Stimulated activated CD4-positive, alpha-beta T cell treated with anti-CD3 and anti-CD28 coated beads, Interleukin-1b, Interleukin-23, amount 100 ng/mL, for 48 hours (primary cell): ENCODE measurements at places on chromosomes 3 and 15.

- DNase-seq: no peak
These were observed 57.4 kb upstream of the IQSEC1 start for GRCh38 chr3:13130464-13131193.

DNA sequence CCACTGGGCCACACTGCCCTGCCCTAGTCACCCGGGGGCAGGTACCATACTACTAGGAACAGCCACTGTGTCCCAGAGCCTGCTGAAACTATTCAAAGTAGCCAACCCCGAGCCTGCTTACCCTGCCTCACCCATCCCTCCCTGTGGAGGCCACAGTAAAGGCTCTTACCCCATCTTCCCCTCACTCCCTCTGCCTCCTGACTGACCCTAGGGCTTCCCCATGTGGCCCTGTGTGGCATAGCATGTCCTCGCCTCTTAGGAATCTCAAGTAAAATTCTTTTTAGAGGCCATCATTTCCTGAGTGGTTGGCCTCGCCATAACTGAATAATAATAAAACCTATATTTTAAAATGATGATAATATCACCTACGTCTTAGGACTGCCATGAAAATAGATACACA is 112.2 kb upstream of the SLC6A11 start:
- no peak for DNase-seq

DNA sequence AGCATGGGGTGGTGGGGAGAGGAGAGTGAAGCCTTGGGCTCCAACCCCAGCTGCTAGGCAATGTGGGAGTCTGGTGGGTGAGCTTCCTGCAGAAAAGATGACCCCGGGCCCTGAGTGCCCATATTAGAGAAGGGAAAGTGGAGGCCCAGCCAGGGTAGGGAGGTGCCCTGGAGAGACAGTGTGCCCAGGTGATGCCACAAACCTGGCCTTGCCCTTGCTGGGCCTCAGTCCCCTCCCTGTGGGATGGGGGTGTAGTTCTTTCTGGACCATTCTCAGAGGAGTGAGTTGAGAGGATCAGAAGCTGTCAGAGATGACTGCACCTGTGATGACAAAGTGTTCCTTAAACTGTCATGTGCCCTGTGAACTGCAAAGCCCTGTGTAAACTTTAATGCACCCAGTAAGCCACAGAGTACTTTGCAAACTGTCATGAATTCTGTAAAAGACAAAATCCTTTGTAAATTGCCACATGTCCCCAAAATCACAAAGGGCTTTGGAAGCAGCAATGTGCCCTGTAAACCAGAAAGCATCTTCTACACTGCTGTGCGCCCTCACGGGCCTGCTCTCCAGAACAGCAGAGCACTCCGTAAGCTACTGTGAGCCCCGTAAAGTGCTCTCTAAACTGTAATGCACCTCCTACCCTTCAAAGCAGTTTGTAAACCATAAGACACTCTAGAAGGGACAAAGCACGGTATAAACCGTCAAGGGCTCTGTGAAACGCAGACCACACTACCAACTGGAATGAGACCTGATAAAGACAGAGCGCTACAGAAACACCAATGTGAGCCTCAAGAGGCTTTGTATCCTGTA is 51.3 kb upstream of the FGD5 start:
- no peak for DNase-seq

GRCh38 chr3:158509891-158510290 is 61.1 kb upstream of the MLF1 start:
- DNase-seq: no peak

DNA sequence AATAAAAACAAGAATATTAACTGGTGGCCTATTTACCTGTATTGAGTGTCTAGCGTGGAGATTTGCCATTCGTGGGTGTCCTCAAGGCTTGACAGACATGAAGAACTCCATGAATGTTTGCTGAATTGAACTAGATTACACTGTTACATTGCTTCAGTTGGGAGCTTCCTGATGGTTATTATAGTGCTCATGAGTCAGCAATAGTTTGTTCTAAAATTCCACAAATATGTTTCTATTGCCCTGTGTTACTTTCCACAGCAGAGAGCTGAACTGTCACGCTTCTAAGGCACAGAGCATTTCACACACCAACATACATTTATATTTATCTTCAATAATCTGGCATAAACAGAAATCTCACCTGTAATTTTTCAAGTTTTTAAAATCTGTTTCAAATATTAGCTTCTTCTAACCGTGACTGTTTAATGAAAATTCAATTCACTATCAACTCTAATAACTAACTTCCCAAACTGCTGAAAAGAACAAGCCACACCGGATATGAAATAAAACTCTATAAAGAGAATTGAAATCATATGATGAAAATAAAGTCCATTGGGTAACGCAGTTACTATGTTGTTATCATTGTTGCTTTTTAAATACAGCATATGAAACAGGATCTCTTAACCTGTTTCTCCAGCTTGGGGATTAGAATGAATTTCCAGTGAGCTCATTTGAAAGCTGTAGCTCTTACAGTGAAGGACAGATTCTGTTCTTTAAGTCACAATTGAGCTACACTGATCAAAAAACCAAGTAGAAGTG is 61.2 kb upstream of the MCF2L2 start:
- no peak for DNase-seq

- DNase-seq: no peak
These were observed 137.0 kb downstream of the TMCO5A start for GRCh38 chr15:38071211-38071972.

DNA sequence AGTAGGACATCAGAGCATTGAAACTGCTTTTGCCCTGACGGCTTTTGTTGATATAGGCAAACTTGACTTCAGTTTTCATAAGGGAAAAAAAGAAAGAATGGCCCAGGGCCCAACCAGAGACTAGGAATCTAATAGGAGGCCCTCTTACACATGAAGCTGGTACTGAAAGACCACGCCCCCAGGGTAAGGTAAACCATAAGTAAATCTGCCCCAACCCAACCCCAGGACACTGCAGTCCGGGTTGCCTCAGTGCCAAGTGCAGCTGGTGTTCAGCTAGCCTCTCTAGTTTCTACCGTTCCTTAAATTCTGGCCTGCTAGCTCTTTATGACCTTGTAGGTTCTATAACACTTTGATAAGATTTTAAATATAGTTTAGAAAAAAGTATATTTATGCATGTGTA is 136.7 kb downstream of the AQP9 start:
- no peak for DNase-seq

GRCh38 chr15:95265419-95265997 is 1034.1 kb downstream of the MCTP2 start:
- no peak for DNase-seq

- DNase-seq: no peak
These were observed 413.7 kb downstream of the PDCD6IP start for GRCh38 chr3:34212175-34212574.

- DNase-seq: no peak
These were observed 129.9 kb downstream of the ROBO2 start for GRCh38 chr3:77169823-77170222.

GRCh38 chr3:190862209-190863118 is at the start of gene GMNC:
Gene GMNC, minus strand, starts transcription at chr3:190862694. Its CDS starts 79 bp downstream, at chr3:190862615.
- peak; percentile 52 for DNase-seq

DNA sequence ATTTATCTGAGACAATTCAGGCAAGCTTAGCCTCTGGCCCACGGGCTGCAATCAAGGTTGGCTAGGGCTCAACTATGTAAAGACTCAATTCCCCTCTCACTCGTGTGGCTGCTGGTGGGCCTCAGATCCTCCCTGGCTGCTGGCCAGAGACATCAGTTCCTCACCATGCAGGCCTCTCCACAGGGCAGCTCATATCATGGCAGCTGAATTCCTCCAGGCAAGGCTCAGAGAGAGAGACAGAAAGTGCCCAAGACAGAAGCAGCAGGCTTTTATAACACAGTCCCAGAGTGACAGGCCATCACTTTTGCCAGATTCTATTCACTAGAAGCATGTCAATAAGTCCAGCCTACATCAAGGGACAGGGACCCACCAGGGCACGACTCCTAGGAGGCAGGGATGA is 63.2 kb downstream of the XXYLT1 start:
- DNase-seq: no peak

DNA sequence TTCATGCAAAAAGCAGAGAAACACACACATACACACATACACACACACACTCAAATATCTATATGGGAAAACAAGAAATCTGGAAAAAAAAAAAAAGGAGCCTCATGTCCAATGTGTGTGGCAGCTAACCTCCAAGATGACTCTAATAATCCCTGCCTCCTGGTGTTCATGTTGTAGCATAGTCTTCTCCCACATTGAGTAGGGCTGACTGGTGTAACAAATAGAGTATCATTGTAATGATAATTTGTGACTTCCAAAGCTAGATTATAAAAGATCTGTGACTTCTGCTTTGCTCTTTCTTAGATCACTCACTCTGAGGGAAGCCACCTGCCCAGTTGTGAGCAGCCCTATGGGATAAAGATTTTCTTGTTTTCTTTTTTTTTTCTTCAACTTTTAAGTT is 130.9 kb upstream of the TNIK start:
- DNase-seq: no peak

DNA sequence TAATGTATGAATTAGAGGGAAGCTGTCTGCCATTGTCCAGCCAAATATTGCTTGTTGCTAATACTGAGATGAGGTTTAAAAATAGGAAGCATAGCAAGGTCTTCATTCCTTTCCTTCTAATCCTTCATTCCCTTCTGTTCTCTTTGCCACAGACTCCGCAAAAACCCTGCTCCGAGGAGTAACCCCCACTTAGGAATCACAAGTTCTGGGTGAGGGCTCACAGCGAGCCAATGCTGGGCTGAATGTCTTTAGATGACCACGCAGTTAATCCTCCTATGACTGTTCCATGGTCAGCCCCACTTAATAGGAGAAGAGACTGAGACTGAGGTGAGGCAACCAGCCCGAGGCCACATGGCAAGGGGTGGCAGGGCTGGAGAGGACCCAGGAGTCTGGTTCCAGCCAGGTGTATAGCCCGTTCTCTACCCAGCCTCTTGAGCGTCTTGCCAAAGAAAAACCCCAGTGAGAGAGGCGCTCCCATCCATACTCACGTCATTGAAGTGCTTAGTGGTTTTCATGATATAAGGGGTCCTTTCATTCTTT is 44.9 kb upstream of the CTSH start:
- no peak for DNase-seq

DNA sequence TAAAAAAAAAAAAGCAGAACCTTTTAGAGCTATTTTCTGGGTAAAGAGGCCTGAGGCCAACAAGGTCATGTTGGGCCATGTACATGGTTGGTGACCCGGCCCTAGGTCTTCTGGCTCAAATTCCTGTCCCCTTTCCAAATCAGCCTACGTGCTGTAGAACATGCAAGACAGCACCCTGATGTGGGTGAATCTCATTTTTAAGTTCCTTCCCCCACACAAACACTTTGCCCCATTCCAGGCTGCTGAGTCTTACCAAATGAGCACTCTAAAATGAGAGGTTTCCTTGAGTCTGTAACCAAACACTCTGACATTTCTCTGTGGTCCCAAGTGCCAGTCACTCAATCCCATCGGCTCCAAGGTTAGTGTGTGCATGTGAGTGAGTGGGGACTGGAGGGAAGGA is 9.4 kb downstream of the BCL6 start:
- no peak for DNase-seq

DNA sequence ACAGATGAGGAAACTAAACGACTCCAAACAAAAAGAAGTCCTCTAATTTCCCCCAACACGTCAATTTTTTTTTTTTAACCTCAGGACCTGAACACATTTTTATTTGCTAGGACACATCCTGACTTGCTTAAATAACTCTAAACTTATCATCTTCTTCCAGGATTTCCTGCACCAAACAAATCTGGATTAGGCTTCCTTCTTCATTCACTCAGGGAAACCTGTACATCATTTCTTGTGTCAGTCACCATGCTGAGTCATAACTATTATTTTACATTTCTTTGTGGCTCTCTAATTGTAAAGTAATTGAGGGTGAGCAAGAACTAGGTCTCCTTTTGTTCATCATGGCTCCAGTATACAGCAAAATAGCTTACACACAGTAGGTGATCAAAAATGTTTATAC is 433.4 kb upstream of the GBE1 start:
- DNase-seq: no peak

DNA sequence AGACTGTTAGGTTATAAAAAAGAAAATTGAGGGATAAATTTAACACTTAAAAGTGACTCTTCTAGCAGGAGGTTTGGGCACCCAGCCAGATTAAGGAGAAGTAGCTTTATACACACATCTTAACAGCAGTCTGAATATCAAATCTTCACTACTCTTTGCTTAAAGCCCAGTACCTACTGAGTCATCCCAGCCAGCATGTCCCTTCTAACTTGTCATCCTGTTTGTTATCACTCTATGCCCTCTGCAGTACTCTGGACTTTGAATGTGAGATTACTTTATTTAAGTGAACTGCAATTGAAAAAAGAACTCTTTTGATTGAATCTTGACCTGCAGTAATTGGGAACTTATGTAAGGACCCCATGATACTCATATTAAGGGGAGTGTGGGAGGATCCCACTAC is 77.6 kb downstream of the FHIT start:
- DNase-seq: no peak

DNA sequence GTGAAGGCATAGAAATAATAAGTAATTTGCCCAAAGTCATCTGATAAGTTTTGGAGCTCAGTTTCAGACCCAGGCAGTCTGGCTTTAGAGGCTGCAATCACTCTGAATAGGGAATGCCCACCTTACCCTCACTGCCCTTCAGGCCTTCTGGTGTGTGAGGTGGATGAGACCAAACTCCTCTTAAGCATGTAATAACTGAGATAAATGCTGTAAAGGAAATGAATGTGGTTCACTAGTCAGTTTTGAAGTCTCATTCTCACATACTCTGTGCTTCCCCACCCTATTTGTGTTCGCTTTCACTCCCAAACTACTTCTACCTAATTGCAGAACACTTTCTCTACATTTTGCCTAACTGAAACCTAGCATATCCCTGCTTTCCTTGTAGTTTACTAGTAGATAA is 144.1 kb downstream of the FILIP1L start:
- DNase-seq: no peak

DNA sequence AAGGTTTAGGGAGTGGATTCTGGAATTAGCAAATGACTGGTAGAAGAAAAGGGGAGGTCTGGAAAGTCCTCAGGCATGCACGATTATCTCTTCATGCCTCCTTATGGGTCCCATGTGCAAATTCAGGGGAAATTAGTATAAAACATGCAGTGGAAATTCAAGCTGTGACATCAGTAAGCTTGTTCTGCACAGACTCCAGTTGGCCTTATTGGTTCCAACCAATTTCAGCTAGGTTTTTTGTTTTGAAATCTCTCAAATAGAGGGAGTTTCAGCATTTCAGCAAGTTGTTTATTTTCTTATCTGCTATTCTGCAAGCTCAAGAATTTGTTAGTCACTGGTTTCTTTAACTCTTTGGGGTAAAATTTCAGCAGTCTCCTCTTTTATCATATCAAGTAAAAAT is 774 bp upstream of the TMCO5A start:
- DNase-seq: no peak

DNA sequence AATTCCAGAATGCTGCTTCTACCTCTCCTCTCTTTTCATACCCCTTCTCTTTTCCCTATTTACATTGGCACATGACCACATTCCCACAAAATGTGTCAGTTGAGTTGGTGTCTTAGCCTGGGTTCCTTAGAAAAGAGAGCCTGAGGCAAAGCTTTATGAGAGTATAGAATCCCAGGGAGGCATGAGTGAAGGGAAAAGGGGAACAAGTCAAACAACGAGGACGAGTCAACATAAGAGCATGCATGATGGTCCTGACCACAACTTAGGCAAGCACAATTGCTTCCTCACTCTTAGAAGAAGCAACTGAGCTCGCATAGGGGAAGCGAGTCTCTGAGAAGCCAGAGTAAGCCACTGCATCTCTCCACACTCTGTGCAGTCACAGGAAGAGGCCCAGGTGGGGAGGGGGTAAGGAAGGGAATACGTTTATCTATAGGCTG is 15.4 kb upstream of the ZNF774 start:
- DNase-seq: no peak

GRCh38 chr3:149678351-149678950 is 20.6 kb upstream of the WWTR1 start:
- no peak for DNase-seq
